ENCODE measurements at places on chromosomes 3 and 15.

GRCh38 chr15:93144463-93145236 is 55.6 kb upstream of the RGMA start:
- no peak for DNase-seq

DNA sequence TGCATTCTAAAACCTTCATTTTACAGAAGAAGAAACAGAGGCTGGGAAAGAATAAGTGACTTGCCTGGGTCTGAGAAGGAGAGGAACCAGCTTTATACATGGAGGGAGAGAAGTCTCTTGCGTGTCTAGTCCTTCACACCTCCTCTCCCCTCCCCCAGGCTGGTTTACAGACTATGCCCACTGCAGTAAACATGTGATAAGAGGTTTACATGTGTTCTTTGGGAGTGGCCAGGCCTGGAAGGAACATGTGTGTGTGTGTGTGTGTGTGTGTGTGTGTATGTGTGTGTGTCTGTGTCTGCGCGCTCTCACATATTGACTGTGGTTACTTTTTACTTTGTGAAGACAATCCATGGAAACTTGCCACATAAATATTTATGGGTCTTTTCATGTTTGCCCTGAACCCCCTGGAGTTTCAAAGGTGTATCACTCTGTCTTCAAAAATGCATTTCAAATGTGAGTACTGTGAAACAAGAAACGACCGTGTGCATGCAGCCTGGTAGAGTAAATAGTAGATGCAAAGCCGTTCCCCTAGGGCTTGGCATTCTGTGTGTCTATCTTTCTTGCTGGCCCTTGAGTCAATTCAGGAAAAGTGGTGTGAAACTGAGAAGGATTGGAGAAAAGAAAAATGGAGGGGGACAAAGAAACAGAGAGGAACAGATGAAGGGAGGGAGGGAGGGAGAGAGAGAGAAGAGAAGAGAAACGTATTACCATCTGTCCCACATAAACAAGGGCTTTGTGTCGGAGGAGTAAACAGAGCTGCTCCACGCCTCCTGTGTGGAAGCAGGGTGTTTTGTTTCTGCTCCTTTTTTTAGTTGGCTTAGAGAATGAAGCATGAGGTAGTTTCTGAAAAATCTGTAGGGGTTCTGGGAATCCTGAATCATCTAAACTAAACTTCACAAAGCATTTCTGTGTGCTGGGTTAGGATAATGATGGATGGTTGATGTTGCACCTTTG is 51.7 kb downstream of the CLDN11 start:
- no peak for DNase-seq

- peak; percentile 68 for DNase-seq
These were observed 7.9 kb downstream of the CCDC71 start for GRCh38 chr3:49158103-49158709.

- DNase-seq, result no peak
These were observed 2.2 kb downstream of the NPTN start for GRCh38 chr15:73630921-73631362.

- DNase-seq, result no peak
These were observed 12.5 kb upstream of the MGLL start for GRCh38 chr3:127834771-127835170.

DNA sequence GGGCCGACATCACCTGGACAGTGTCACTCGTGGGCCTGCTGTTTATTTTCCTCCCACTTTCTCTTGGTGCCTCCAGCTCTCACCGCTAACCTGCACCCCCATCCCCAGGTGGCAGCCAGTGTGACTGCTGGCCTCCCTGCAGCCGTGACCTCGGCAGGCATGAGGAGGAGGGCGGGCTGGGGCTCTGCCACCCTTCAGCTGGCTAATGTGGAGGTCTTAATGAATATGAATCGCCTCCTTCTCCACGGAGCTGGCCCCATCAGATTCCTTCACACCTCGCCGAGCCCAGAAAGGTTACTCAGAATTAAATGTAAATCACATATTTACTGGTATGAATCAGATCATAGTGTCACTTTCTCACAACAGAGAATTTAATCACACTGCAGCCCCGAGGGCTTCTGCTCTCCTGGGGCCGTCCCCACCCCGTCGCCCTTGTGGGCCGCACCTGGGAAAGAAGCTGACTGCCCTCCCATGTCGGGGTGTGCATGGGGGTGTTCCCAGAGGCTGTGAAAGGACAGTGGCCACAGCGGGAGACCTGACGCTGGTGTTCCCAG is 171.1 kb upstream of the TLE3 start:
- DNase-seq, result no peak

- DNase-seq, result no peak
These were observed 1.1 kb upstream of the GP9 start for GRCh38 chr3:129059311-129059958.

GRCh38 chr3:31729082-31729481 is 196.4 kb downstream of the STT3B start:
- DNase-seq, result no peak

GRCh38 chr3:197584733-197585132 is 29.0 kb upstream of the BDH1 start:
- no peak for DNase-seq

DNA sequence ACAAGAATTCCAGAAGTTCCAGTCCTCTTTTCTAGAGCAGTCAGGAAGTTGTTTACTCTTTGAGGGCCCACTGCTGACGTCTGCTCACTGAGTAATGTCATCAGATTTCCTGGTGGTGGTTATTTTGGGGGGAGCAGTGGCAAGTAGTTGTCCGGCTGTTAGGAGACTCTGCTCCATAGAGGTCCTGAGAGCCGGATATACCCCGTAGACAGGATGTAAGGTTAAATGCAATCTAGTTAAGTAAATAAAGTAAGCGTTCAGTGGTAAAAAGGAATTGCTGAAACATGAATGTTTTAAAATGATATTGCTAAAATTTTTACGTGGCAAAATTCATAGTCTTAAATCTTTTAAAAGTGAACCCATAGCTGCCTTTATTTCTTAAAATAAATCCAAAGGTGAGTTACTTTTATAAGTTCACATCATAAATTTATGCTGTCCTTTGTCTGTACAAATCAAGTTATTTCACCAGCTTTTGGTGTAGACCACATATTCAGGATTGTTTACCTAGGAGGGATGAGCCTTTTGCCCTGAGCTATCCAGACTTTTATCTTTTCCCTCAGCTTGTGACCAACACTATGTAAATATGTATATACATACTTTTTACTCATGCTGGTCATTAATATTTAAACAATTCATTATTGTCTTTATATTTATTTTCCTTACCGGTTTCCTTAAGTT is 65.8 kb downstream of the PDE8A start:
- DNase-seq, result peak; percentile 35

GRCh38 chr3:192570315-192570714 is 157.0 kb downstream of the FGF12 start:
- DNase-seq, result no peak

GRCh38 chr3:65833761-65834505 is 204.8 kb downstream of the MAGI1 start:
- DNase-seq, result no peak

- DNase-seq, result peak; percentile 41
These were observed 25.2 kb downstream of the NIPA1 start for GRCh38 chr15:22811640-22812039.

DNA sequence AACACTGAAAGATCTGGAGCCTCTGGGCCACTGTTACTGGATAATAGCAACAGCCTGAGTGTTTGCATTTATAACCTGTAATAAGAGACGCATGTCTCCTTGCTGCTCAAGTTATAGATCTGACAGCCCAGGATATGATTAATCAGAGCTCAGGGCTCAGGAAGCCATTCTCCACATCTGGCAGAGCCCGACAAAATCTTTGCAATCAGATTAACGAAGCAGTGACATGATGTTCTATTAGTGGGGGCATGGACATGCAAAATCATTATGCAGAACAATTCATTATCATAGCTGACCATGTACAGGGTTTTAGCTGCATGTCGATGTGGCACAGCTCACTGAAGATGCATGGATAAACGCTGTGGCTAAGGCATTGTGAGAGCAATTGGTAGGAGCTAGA is 730.3 kb downstream of the ZNF385D start:
- DNase-seq, result no peak

DNA sequence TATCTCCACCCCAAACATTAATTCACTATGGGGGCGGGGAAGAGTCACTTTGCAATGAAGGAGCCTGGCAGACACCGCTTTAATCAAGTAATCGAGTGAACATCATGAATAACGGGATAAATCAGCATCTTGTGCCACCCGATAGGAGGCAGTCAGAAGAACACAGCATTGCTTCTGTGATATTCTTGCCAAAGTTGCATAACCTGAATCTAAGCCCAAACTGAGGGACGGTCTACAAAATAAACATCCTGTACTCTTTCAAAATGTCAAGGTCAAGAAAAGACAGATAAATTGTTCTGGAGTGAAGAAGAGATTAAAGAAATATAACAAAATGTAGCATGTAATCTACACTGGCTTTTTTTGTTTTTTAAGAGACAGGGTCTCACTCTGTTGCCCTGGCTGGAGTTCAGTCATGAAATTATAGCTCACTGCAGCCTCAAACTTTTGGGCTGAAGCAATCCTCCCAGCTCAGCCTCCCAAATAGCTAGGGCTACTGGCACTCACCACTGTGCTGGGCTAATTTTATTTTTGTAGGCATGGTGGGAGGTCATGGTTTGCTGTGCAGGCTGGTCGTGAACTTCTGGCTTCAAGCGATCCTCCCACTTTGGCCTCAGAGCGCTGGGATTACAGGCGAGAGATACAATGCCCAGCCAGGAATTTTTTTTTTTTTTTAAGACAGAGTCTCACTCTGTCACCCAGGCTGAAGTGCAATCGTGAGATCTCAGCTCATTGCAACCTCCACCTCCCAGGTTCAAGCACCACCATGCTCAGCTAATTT is 20.1 kb upstream of the VWA5B2 start:
- DNase-seq, result no peak

GRCh38 chr15:40702077-40702476 is 7.1 kb downstream of the RAD51 start:
- DNase-seq, result peak; percentile 18

DNA sequence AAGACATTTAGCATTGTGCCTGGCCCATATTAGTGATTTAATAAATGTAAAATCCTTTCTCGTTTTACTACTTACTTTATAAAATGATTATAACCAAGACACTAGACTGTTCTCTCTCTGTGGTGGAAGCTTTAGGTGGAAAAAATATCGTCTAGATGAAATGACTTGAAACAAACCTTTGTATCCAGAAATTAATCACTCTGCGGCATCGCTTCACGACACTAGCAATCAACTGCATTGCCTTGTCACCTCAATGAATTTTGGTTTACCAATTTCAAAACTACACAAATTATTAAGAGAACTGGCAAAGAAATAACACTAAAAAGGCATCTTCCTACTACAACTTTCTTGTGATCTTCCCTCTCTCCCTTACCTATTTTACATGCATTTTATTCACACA is 627.2 kb upstream of the ROBO1 start:
- DNase-seq, result no peak

GRCh38 chr15:37695719-37696118 is 238.7 kb upstream of the TMCO5A start:
- DNase-seq, result no peak

GRCh38 chr15:29242456-29243242 is 27.0 kb downstream of the NSMCE3 start:
- DNase-seq, result no peak

GRCh38 chr15:66723826-66724731 is 22.0 kb downstream of the SMAD6 start:
- DNase-seq, result no peak

GRCh38 chr3:194736896-194737600 is 51.4 kb downstream of the FAM43A start:
- peak; percentile 60 for DNase-seq

GRCh38 chr3:57063032-57063431 is 2.6 kb downstream of the SPATA12 start:
- DNase-seq, result no peak

DNA sequence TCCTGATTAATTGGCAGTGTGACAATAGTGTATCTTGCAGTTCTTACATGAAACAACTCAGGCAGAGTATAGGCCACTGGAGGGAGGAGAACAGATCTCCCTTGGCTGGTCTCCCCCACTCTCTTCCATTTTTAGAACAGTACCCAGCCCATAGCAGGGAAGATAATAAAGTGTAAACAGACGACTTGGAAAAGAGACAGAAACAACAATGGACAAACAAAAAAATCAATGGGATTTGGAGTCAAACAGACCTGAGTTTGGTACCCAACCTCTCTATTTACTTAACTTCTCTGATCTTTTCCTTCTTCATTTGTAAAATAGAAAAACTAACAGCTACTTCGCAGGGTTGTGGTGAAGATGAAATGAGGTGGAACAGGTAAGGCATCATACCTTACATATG is 58.7 kb upstream of the SNTN start:
- DNase-seq, result no peak

GRCh38 chr3:133834621-133835417 is 29.2 kb downstream of the SRPRB start:
- DNase-seq, result no peak

- DNase-seq, result no peak
These were observed 794.9 kb downstream of the NTRK3 start for GRCh38 chr15:87461631-87462030.

Data from suppressor macrophage (primary cell).